Calu3 (cell line): ENCODE measurements at places on chromosomes 3 and 15.

DNA sequence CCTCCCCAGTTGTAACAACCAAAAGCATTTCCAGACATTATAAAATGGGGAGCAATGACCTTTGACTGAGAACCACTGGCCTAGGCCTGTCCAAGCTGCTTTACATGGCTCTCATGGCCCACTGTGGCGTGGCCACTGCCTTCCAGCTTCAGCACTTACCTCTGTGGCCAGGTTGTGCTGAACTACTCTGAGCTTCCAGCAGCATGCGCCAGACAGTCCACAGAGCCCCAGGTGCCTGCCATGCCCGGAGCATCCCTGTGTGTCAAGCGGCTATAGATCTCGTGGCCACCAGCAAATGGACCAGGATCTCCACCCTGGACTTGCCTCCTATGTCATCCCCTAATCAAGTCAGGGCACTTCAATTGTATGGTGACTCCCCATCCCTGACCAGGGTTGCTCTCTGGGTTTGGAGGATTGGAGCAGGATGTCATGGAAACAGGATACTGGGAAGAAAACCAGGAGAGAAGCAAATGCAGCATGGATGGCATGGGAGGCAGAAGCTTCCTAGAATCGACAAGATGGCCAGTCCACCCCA lies 199.7 kb downstream of the UACA start:
- no peak for DNase-seq

DNA sequence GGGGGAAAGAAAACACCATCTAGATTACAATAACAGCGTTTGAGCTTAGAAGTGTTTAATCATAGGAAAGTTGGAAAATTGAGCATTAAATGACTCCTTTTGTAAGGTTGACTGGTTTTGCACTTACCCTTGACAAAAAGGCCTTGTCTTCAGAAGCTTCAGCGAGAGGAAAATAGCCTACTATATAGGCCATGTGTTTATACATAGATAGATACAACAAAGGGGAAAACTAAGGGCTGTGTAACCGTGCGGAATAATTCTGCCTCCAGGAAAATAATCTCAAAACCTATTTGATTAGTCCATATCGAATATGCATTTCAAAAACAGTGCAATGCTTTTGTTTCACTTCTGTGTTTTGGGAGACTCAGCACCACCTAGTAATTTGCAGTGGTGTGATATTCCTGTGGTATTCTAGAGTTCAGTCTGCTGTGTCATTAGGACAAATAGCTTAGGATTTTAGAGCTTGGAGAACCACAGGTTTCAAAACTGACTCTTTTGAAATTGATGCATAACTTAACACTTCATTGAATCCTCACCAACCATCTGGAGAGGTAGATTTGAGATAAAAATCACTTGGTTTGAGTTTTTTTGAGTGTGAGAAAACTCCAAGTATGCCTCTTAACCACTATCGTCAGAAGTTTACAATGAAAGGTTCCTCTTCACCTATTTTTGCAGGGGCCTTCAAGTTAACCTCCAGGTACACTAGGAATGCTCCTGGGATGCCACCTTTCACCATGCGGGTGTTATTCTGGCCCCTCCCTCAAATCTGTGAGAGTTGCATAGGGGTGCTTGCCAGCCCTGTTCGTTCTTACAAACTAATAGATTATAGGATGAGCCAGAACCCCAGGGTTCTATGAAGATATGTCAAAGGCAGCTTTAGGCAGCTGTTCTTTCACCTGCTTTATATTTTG lies 1.9 kb downstream of the ARHGAP31 start:
- no peak for DNase-seq

- DNase-seq: peak; percentile 78
Observed at GRCh38 chr15:51162865-51163762, 68.4 kb upstream of the TNFAIP8L3 start.

DNA sequence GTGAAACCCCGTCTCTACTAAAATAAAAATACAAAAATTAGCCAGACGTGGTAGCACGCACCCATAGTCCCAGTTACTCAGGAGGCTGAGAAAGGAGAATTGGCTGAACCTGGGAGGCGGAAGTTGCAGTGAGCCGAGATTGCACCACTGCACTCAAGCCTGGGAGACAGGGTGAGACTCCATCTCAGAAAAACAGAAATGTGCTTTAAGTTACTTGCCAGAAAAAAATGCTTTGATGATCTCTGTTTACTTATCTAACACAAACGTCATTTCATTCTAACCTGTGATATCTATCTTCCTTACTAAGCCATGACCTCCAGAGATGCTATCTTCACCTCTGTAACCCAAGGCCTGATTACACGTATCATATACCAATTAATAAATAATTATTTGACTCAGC lies 7.4 kb downstream of the NKIRAS1 start:
- no peak for DNase-seq

GRCh38 chr15:77688693-77689092 lies 56.0 kb upstream of the LINGO1 start:
- DNase-seq: no peak

- no peak for DNase-seq
Observed at GRCh38 chr15:89195836-89196235, 25.5 kb downstream of the RLBP1 start.
